ENCODE measurements at places on chromosomes 2 and 18. TPM values are rescaled to one million over a fixed set of nuclear protein-coding genes. Genes with fewer than 3 reads are reported as not detected.

Gene SERPINB13
- 0.16 TPM for polyA plus RNA-seq

Gene CRYGC
- not detected for polyA plus RNA-seq

Gene LINC00305
- polyA plus RNA-seq = not detected

Gene ATP6V1B1
- 0.11 TPM for polyA plus RNA-seq

Gene THOC1
- polyA plus RNA-seq = 75.1 TPM
